ENCODE measurements at places on chromosomes 13 and 19.

DNA sequence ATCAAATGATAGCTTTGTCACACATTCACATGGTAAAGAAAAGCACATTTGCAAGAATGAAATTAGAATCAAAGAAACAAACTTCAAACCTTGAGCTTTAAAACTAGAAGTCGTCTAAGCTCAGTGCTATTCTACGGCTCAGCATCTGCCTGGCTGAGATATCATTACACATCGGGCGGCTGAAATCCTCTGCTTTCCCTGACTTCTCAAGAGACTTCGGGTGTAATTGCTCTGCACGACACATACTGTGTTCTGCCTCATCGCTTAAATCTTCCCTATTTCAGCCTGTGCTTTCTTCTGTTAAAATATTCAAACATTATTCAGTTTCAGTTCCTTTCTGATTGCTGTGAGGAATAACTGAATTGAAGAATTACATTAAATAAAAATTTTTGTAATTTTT is 265.3 kb downstream of the NALCN start:
- no peak for DNase-seq

DNA sequence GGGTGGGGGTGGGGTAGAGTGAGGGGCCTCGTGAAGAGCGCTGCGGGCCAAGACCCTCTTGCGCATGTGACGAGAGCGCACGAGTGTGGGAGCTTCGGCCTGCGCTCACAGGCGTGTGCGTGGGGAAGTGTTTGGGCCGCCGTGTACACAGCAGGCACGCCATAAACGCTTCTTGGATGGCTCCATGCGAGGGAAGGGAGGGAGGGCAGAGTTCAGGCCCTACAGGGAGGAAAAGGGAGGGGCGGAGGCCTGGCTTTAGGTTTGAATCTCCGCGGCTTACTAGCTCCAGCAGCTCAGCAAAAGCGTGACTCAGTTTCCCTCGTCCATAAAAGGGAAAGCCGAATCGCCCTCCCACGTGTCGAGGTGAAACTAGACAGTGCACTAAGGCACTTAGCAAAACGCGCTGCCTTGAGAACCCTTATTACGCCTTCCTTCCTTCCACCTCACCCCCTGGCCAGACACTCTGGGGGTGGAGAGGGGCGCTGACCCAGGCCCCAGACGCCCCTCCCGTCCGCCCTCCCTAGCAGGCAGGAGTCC is 12.5 kb downstream of the GADD45B start:
- no peak for DNase-seq

GRCh38 chr19:51253088-51253806 is 2.4 kb downstream of the SIGLECL1 start:
- no peak for DNase-seq

GRCh38 chr13:50124536-50125303 is 109.5 kb downstream of the KCNRG start:
- DNase-seq: peak; percentile 93

DNA sequence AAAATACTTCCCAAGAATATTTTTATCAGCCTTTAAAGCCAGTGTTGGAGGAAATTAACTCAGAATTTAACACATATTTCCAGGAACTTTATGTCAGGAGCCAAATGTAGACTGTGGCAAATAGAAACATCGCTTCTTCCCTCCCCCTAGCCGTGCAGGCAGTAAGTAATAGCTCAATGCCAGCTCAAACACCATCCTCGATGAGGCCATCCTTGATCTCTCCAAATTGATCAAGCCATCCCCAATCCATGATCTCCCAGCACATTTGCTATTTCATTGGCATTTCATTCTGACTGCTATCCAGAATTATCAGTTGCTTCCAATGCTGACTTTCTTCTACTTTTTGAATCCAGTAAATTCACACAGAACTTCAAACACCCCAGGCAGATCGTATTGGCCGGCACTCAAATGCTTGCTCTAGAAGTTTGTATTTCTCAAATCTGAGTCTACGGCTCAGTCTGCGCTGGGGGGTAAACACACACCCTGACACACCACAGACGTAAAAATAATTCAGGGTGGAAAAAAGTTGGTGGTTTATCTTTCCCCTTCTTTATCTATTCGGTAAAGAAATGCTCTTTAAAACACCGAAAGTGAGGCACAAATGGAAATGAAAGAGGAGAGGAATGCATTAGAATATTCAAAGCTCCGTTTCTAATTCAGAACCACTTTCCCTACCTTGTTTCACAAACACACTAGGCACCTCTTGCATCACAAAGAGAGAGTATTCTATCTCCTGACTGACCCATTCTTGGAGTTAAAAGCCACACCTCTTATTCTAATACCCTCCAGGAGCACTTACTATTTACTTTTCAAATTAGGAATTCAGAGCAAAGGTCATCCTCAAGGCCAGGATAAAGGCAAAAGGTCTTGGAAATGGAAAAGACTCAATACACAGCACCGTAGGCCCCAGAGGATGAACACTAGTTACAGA is 991 bp downstream of the OBI1 start:
- DNase-seq: no peak

- DNase-seq: no peak
Measured at GRCh38 chr19:30557212-30557611, 185.0 kb downstream of the ZNF536 start.

DNA sequence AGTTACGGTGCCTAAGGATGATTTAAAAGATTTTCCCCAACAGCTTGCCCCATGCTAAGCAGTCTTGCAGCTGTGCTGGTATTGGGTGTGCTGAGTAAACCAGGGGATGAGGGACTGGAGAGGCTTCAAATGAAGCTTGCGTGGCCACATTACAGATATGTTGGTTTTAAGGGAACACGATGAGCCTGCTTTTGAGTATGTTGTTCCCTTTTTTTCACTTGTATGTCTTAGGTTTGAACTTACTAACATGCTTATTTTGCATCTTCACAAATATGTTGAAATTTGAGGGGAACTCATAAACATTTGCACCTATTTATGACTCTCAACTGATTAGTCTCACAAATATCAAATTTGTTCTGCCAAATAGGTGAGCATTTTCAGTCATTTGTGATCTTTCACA is 2.0 kb upstream of the IL17D start:
- DNase-seq: no peak

- DNase-seq: no peak
Measured at GRCh38 chr13:59755632-59756290, 408.0 kb downstream of the DIAPH3 start.

DNA sequence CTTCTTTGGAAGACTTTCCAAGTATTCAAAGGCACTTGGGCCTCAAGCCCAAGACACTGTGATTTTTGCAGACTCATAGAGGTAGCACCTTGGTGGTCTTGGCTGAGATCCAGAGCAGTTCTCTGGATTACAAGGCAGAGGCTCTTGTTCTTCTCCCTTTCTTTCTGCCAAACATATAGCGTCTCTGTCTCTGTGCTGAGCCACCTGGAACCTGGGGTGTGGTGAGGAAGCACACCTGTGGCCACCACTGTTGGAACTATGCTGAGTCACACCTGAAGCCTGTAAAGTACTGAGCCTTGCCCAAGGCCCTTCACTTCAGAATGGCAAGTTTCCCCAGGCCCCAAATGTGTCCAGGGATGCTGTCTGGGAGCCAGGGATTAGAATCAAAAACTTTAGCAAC is 127.5 kb downstream of the FREM2 start:
- DNase-seq: no peak

- no peak for DNase-seq
Measured at GRCh38 chr13:40969169-40969901, 49.8 kb downstream of the ELF1 start.

Measured in stimulated activated CD4-positive, alpha-beta T cell treated with anti-CD3 and anti-CD28 coated beads, TNF-alpha, amount 100 ng/mL, for 1 hour (primary cell).